Left colon (tissue), 2 donors: ENCODE measurements at places on chromosomes 4 and X. TPM values are rescaled to one million over a fixed set of nuclear protein-coding genes. Genes with fewer than 3 reads are reported as not detected.

CTAG1B gene
- not detected for total RNA-seq

GRIA3 gene
- 0.50 TPM for total RNA-seq

MAGEB10 gene
- total RNA-seq, result not detected

FGF5 gene
- not detected for total RNA-seq

HOPX gene
- 2.7 TPM for total RNA-seq

CYSLTR1 gene
- 0.49 TPM for total RNA-seq

MSX1 gene
- 0.24 TPM for total RNA-seq

MTCP1 gene
- total RNA-seq, result 13.9 TPM

SASH3 gene
- 7.5 TPM for total RNA-seq

GPR50 gene
- not detected for total RNA-seq

MAGEA2 gene
- total RNA-seq, result not detected

RBM3 gene
- 156 TPM for total RNA-seq

- no peak for DNase-seq
Observed at GRCh38 chrX:13697976-13698375, 9.0 kb downstream of the RAB9A start.

DNA sequence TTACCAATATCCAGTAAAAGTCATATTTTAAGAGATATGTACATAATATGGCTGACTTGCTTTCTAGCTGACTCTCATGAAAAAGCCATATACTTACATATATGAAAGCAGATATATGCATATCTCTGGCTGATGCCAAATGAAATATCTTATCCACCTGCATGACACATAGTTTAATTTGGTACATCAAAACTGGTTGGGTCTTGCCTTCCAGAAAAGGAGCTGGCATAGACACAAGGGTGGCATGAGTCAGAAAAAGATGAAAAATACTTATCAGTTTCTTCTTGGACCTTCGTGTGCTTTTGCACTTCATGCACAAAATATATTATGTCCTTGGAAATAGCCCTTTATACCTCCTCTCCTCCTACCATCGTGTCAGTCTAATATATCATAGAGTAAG is 32.1 kb downstream of the TIGD4 start:
- DNase-seq, result no peak

- no peak for DNase-seq
Observed at GRCh38 chr4:76755756-76756155, 142.2 kb downstream of the SOWAHB start.

- DNase-seq, result no peak
Observed at GRCh38 chr4:136803433-136803832, 728.9 kb downstream of the PCDH18 start.

- DNase-seq, result no peak
Observed at GRCh38 chrX:72365126-72365525, 59.4 kb upstream of the CITED1 start.

GRCh38 chrX:482192-482701 is 95.5 kb upstream of the PPP2R3B start:
- DNase-seq, result no peak

DNA sequence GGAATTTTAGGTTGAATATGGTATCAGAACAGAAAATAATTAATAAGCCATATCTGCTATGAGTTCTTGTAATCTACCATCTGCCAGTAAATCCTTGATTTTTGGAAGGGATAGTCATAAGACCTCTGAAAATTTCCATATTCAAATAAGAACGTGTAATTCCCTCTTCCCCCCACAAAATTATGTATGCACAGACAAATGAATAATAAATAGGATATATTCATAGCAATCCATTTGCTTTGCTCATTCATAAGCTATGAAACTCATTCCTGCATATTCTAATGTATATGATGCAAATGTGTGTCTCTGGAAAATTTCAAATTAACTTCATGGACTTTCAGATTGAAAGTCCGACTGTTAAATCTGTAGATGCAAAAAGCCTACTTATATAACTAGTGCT is 833.1 kb upstream of the GRID2 start:
- no peak for DNase-seq

DNA sequence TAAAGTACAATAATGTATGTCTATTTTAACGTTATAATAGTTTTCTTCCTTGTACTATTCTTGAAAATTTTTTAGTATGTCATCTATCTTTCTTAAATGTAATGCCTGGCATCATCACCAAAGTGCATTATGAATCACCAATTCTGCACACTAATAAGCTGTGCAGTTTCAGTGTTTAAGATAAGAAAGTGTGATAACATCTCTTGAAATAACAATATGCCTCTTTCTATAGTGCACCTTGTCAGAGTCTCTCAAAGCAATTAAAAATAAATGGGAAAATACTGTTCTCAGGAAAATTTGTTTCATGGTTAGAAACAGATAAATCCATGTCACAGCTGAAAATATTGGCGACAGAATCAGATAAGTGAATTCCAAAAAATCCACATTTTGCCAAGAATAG is 457.4 kb upstream of the PCDH10 start:
- no peak for DNase-seq

DNA sequence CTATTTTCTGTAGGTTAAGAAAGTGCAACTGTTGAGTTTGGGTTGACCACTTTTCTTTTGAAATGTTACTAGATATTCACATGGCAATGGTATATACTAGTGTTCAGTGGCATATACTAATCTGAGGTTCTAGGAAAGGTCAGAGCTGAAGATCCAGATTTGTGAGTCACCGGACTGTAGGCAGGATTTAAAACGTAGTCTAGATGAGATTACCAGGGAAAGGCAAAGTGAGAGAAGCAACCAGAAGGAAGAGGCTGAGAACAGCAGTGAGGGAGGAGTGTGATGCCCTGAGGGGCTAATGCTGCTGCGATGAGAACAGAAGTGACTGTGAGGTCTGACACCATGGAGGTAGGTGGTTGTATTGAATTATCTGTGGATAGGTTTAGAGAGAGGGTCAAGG is 9.7 kb upstream of the PLA2G12A start:
- no peak for DNase-seq

DNA sequence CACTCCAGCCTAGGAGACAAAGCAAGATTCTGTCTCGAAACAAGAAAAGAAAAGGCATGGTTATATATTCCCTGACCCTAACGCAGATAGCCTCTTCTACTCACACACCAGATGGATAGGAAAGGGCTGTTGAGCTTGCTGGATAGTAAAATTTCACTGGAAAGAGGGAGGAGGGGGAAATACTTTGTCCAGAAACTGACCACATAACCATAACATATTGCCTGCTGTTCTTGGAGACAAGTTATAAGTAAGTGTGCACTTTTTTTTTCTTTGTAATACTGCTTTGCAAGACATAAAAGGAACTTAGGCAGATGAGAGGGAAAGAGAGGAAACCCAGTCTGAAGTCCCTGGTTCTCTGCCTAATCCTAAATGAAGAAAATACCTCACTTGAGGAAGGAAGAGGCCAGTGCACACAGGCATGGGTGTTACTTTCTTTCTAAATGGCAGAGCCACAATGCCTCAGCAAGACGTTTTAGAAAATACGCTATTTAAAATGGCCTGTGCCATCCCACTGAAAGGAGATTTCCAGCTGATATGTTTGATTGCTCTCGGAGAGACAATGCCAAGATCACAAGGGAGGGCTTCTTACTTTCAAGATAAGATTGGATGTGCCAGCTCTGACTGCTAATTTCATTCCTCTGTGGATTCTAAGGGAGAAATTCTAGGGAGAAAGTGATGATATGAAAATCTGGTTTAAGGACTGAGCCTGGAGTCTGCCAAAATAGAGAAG is 140.6 kb downstream of the DCTD start:
- DNase-seq, result no peak

GRCh38 chr4:7540206-7540605 is 105.5 kb upstream of the PSAPL1 start:
- no peak for DNase-seq

DNA sequence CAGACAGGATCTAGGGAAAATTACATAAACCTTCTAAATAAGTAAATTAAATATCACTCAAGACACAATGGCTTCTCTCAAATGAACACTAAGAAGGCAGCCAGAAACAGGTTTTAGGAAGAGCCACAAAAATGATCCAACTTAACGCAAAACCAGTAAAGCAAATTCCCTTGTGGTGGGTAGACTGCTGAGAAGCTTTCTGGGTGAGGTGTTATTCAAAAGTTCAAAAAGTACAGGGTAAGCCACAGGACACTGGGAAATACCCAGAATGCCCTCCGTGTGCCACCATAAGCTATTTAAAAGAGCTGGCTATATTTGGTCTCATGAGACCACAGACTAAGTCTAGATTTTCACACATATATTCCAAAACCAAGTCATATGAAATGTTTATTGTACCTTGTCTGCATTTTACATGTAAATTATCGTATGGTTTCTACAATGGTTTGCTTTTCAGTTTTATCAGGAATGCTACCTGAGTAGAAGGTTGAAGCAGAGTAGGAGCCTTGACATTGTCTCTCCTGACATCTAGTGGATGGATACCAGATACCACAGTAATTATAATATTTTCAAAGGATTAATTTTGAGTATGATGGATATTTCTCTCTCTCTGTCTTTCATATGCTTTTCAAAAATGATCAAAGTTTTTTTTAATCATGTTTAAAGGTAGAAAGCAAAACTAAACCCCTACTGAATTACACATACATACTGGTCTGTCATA is 109.3 kb upstream of the KLHL13 start:
- DNase-seq, result no peak

GRCh38 chrX:152832520-152832919 is 1.7 kb downstream of the NSDHL start:
- no peak for DNase-seq

GRCh38 chr4:142284402-142285221 is 561.5 kb downstream of the INPP4B start:
- no peak for DNase-seq

- DNase-seq, result no peak
Observed at GRCh38 chrX:108257556-108257955, 166.0 kb downstream of the ATG4A start.

DNA sequence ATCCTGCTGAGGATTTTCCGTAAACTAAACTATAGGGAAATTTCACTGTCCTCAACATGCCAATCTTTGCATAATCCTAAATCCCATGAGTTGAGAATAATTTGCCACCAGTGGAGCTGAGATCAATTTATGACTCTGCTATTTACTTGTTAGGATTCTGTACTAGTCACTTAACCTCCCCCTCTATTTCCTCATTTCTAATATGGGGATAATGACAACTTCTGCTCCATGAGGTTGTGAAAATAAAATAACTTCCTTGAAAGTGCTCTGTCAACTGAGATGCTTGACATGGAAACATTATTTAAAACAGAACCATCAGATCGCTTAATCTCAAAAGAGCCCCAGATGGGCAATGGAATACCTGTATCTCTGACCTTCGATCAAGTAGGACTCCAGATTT is 2.6 kb upstream of the FGF16 start:
- no peak for DNase-seq

GRCh38 chrX:74613370-74614092 is 893 bp downstream of the RLIM start:
- DNase-seq, result no peak

- DNase-seq, result no peak
Observed at GRCh38 chr4:184368290-184368689, 106.1 kb downstream of the IRF2 start.

- no peak for DNase-seq
Observed at GRCh38 chrX:118325453-118325852, 20.5 kb upstream of the WDR44 start.

GRCh38 chrX:78333521-78333920 is 6.1 kb upstream of the CYSLTR1 start:
- DNase-seq, result no peak

- peak; percentile 34 for DNase-seq
Observed at GRCh38 chr4:142567199-142567598, 278.9 kb downstream of the INPP4B start.
